ENCODE measurements at places on chromosomes 6 and 20.

DNA sequence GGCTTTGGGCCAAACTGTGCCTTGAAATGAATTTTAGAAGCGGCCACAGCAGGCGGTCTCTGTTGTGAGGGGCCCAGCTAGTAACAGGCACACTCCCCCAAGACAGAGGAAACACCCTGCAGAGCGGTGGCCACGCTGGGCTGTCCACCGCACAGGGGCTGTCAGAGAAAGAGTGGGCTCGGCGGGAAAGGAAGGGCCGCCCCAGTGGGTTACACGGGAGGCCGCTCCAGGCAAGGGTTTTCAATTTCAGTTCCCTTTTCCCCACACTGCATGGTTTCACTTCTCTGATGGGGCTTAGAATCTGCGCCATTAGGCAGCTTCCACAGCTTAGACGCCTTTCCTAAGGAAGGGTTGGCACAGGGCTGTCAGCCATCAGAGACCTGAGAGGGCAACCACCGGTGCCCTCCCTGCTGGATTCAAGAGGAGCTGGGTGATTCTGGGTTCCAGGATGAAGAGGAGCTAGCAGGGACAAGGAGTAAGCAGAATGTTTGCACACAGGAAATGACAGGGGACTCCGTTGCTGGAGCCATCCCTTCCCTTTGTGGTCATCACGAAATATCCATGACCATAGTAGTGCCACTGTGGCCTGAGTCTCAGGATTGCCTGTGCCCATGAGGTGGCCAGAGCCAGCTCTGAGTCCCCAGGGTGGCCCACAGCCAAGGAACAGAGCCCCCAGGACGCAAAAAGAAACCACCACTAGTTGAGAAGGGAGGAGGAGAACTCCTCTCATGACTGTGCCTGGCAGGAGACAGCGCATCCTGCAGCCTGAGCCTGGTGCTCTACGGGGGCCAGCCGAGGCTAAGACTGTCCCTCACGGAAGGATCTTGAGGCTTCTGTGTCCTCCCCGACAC is 282.7 kb downstream of the NRN1 start:
- DNase-seq, result no peak

DNA sequence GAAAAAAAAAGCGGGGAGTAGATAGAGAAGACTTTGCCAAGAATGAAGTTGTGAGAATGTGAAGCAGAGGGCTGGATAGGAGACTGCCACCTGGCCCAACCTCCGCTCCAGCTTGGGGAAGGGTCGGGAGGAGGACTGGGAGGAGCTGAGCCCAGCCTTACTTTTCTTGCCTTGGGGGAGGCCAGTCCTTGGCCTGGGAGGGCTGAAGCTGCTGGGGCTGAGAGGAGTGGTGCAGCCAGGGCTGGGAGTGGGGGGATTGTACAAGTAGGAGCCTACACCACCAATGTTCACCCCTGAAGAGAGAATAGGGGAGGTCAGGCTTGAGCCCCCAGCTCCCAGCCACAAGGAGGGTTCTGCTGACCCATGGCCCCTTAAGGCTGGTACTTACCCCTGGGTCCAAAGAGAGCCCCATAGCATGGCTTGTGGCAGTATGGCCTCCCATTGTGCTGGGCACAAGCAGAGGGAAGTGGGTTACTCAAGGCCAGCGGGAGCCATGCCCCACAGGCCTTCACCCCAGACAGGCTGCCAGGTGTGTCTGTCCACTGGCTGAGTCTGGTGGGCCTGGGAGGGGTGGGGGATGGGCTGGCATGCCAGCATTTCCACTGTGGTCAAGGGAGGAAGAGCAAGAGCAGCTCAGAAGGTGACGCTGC is 1.1 kb downstream of the CRIP3 start:
- DNase-seq, result no peak

GRCh38 chr6:169592558-169592957 is 109.3 kb downstream of the WDR27 start:
- DNase-seq, result no peak

GRCh38 chr20:48525400-48525799 is 302.4 kb downstream of the PREX1 start:
- DNase-seq, result no peak

DNA sequence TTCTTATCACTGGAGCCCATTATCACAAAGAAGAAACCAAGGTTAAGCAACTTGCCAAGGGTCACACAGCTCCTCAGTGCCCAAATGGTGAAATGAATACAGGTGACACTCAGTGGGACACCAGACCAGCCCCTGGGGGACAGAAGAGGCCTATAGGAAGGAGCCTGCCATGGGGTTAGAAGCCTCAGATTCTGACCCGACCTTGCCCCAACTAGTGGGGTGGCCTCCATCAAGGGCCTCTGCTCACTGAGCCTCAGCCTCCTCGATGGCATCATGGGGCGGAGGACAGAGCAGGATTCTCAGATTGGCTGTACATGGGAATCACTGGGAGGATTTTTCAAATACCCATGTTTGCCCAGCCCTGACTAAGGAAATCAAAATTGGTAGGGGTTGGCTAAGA is 47.6 kb downstream of the MRPL14 start:
- DNase-seq, result no peak

- DNase-seq, result no peak
These were observed 46.3 kb upstream of the SCML4 start for GRCh38 chr6:107870381-107870780.

- DNase-seq, result no peak
These were observed 695.4 kb downstream of the PTPRT start for GRCh38 chr20:42494290-42494689.

- DNase-seq, result no peak
These were observed 117.8 kb downstream of the ZDHHC14 start for GRCh38 chr6:157498817-157499216.

DNA sequence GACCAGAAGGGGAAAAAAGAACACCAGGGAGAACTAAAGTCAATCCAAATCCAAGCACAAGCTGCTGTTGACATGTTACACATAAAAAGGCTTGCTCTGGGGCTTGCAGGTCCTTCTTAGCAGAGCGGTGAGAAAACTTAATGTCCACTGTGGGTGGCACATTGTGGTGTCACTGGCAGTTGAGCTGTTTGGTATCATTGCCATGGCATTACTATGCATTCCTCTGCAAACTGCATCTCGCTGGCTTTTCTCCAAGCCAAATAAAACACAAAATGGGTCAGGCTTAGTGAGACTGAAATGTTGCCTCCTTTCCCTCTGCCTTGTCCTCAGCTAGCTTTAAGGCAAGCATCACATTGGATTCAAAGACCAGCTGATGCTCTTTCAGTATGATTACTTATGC is 40.9 kb downstream of the LY86 start:
- DNase-seq, result no peak

DNA sequence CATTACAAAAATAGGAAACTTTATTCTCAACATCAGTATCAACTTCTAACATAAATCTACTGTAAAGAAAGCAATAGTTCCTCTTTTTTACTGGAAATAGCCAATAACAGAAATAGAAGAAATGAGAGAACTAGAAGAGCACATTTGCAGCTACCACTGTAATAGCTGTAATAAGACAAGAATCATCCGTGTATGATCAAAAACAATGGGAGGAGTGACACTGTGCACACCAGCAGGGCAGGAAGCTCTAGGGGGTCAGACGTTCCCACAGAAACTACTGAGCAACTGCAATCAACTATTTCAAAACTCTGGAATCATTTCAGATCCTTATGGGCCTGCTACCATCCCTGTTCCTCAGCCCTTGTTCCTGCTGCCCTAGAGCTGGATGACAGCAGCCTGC is 43.7 kb downstream of the NINL start:
- DNase-seq, result no peak

DNA sequence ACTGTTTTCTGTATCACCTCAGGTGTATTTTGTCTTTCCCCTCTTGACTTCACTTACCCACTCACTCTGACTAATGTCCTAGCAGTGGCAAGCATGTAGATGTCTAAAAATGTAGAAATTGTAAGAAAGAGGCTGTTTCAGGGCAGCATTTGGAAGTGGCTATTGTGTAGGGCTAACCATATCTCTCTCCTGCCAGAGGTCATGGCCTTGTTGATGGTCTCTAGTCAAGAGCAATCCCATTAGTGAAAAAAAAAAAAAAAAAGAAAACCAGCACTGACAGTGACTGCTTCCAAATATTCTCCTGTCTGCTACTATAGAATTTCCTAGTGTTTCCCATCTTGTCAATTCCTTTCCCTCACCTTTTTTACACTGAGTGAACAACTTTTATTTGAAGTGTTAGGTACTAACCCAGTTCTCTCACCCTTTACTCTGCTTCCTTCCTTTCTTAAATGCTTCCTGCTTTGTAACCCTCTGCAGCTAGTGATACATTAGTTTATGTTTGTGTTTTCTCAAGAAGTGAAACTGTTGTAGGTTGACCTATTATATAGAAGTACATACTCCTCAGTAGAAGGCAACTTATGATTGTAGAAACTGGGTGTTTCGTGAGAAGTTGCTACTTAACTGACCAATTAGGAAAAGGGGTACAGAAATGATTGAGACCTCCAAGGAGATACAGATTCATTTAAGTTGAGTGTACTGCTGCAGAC is 174.1 kb upstream of the PTPRK start:
- no peak for DNase-seq

DNA sequence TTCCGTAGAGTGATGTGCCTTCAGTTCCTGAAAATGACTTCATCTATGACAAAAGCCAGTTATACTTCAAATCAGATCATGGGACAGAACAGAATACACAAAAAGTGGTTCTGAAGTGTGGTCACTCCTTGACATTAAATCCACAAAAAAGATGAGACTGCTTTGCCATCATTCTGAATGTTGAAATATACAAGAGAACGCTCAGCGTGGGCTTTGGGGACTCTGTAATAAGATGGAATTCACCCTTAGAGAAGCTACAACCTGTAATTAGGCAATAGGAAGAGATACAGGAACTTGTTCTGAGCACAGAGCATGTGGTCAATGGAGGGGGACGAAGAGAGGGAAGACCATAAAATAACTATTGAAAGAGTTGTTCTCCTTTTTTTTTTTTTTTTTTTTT is 184.3 kb downstream of the CARMIL1 start:
- no peak for DNase-seq

- no peak for DNase-seq
These were observed at the start of the genes DUSP15 and TTLL9 for GRCh38 chr20:31869942-31870725. Gene DUSP15 (minus strand): TSS chr20:31870527. CDS start chr20:31870337, 190 bp downstream. Gene TTLL9 (plus strand): TSS chr20:31870634. CDS start chr20:31871127, 493 bp downstream.

GRCh38 chr6:18976966-18977365 is 589.8 kb downstream of the RNF144B start:
- DNase-seq, result no peak

- DNase-seq, result no peak
These were observed 2.8 kb downstream of the PREX1 start for GRCh38 chr20:48824830-48825565.

DNA sequence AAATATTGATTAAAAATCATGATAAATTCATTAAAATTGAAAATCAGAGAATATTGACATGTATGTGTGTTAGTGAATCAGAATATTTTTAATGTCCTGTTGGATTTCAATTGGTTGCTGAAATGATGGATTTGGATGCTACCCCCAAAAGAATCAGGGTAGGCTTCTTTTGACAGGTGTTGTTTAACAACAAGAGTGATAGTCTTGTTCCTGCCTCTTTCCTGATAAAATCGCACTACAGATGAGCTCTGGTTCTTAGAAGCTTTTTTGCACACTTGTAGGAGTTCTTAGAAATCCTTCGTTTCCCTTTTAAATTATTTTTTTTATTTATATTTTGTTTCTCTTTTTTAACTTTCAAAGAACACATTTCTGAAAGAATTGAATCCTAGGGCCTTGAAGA is 259.5 kb downstream of the FARS2 start:
- no peak for DNase-seq

GRCh38 chr6:116513224-116513875 is 1.9 kb downstream of the CALHM5 start:
- DNase-seq, result no peak

DNA sequence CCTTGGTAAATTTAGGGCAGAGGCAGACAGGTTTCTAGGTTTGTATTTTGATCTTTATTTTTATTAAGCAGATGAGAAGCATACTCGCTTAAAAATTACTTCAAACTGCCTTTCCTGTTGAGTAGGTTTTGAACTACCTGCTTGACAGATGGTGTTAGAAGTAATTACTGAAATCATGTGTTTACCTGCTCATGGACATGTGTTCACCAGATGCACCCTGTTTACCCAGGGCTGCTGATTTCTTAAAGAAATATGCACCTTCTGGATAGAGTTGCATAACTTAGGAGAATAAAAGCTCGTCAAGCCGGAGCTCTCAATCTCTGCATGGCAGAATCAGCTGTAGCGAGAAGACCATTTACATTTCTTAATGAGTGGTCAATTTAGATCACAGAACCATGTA is 165.1 kb downstream of the CDKAL1 start:
- no peak for DNase-seq

GRCh38 chr6:28981431-28981832 is 23.7 kb downstream of the ZNF311 start:
- DNase-seq, result peak; percentile 51

GRCh38 chr20:24102290-24102689 is 113.7 kb upstream of the GGTLC1 start:
- no peak for DNase-seq

DNA sequence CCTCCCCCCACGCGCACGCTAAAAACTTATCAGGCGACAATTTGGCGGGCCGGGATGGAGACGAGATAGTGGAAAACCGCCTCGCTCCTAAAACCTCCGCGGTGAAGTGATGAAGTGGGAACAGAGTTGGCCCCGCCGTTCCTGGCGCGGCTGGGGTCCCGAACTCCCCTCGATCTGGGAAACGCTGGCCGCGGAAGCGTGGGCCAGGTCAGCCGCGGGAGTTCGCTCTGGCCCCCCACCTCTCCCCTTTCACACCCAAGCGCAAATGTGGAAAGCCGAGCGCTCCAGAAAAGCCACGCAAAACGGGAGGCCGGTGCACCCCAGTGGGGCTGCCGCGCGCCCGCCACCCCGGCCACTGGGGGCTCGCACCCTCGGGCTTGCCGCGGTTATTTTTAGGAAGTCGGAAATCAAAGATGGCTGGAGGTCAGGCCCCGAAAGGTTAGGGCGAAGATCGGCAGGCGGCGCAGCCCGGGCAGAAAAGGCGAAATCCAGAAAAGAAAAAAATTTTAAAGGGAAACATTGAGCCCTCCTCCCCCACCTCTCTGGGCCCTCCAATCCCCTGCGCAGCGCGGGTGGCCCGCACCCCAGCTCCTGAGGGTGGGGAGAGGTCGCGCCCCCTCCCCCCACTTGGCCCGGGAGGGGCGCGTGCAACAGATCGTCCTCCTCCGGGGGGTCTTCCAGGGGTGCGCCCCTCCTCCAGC is 1.0 kb downstream of the SALL4 start:
- DNase-seq, result no peak

- no peak for DNase-seq
These were observed 139.7 kb downstream of the JARID2 start for GRCh38 chr6:15385521-15385920.

GRCh38 chr6:141445928-141446628 is 686.6 kb upstream of the GJE1 start:
- DNase-seq, result no peak

Data from stimulated activated CD8-positive, alpha-beta memory T cell treated with anti-CD3 and anti-CD28 coated beads, Interleukin-2, amount 100 ng/mL, for 48 hours (primary cell).